ENCODE measurements at places on chromosomes 6 and 20. TPM values are rescaled to one million over a fixed set of nuclear protein-coding genes. Genes with fewer than 3 reads are reported as not detected.

GRCh38 chr6:43075670-43076463 is at the start of gene PTK7:
PTK7 (plus strand) TSS chr6:43076314; CDS start chr6:43076489, 175 bp downstream.
- peak; percentile 74 for DNase-seq

DNA sequence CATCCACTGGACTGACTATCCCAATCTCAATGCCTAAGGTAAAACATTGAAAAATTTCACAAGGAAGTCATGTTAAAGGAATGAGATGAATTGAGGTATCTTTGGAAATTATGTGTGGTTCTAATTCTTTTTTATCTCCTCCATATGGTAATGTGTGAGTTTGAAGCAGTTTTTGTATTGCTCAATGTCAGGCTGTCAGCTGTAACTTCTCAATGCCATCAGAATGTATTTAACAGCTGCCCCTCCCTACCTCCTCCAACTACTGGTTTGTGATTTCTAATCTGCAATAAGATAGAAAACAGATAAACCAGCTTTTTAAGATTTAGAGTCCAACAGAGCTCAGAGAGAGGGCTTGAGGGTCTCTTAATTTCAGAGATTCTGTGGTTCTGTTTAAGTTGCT is 1005.8 kb upstream of the ADGRB3 start:
- no peak for DNase-seq

DNA sequence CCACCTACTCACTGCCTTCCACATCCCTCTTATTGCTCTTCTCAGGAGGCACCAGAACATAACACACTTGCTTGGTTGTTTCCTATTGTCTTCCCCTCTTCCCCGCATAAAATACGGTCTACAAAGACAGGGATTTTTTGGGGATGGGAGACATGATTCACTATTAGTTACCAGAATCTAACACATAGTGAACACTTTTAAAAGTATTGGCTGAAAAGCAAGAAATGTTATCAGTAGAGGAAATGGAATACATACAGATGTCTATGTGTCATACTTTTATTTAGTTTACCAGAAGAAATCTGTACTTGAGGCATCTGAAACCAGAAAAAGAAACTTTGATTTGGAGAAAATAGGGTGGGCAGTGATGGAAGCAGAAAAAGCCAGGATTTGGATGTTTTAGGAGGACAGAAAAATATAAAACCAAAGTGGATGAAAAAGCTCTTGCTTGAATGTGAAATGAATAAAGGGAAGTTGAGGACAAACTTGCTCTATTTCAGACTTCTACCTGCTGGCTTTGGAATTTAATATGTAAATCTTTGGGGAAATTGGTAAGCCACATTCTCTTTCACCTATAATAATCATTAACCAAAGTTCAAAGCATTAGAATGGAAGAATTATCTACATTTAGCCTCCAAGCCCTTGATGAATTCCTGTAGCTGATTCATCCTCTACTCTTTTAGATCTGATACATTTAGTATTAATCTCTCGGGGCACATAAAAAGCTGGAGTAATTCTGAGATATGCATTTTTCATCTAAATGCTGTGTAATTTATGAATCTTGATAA is 82.6 kb downstream of the DOK5 start:
- DNase-seq = no peak

DNA sequence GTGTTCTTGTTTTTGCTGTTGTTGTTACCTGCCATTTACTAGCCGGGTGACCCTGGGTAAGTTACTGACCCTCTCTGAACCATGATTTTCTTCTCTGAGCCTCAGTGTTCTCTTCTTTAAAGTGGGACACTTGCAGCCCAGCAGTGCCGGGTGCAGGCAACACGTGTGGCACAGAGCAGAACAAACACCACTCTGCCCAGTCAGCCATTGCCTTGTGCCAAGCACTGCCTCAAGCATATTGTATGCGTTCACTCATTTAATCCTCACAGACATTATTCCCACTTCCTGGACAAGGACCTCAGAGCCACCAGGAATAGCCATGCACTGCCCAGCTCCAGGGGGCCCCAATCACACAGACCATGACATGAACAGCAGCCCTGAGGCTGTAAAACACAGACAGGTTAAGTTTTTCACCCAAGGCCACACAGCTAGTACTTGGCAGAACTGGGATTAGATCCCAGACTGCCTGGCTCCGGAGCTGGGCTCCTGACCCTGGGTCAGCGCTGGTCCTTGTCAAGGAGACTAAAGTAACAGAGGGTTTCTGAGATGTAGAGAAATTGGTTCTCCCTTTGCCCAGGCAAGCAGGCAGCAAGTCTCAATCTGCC is 74.0 kb upstream of the PTPN1 start:
- no peak for DNase-seq

CFAP61 gene
- 0.32 TPM for total RNA-seq

CASS4 gene
- total RNA-seq = 1.9 TPM

TRIM40 gene
- not detected for total RNA-seq

ARG1 gene
- total RNA-seq = 1.1 TPM

RAET1L gene
- total RNA-seq = not detected

CCHCR1 gene
- total RNA-seq = 18.2 TPM

MMP24OS gene
- 13.4 TPM for total RNA-seq

CCM2L gene
- total RNA-seq = 5.8 TPM
